Tibial nerve (tissue), 4 donors: ENCODE measurements at places on chromosomes 13 and 19.

DNA sequence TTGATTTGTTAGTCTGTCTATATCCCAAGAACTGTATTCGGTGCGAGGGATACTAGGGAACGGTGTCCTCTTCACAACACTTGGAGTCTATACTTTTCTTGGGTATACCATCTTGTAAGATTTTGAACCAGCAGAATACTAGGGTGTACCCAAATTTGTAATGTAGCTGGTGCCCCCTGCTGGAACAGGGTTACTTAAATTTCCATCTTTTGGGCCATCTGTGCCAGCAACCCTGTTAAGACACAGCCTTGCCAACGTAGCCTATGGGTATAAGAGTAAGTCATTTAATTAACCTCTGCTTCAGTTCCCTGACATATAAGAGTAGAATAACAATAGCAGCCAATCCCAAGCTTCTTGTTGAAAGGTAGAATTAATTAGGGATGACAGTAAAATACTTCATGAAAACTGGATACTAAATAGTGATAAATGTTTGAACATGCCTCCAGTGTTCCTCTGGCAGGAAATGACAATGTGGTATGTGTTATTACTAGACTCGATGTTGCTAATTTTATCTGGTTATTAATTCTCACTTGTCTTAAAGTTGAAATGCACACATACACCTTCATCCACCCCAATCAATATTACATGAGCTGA, 607.6 kb downstream of the FGF9 start:
- no peak overlapping the region for H3K27ac ChIP-seq
- no peaks in the 10 kb centered on the region for H3K27me3 ChIP-seq
- no peak overlapping the region for H3K4me3 ChIP-seq
- H3K4me1 ChIP-seq, result no peaks in the 10 kb centered on the region
- no peaks in the 10 kb centered on the region for H3K36me3 ChIP-seq

DNA sequence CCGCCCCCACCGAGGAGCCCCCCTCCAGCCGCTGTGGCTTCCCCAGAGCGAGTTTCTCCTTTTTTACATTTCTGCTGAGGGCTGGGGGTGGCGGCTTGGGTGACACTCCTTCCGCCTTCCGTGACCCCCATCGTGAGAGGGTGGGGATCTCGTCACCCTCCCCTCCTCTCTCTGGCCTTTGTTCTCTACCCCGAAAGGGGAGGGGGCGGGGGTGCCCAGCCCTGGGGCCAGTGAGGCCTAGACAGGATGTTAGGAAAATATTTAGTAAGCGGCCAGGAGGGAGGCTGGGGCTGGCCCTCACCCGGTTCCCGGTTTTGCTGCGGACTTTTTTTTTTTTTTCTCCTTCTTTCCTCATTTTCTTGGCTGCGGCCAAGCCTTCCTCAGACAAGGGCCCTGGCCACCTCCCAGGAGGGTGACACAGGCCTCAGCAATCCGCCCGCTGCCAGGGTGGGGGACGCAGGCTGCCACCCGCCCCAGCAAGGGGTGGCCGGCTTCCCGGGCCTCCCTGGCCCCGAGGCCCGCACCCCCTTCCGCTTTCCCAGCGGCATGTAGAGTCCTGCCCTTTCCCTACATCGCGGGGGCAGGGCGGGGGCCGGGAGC, 3.9 kb downstream of the MIDN start:
- H3K4me3 ChIP-seq, result peak overlapping the region; percentile 63
- H3K27me3 ChIP-seq, result no peaks in the 10 kb centered on the region
- peak; percentile 85 for DNase-seq

- no peaks in the 10 kb centered on the region for H3K36me3 ChIP-seq
- H3K4me1 ChIP-seq, result peaks cover 26% of the 10 kb centered on the region
- peaks cover 49% of the 10 kb centered on the region for H3K27me3 ChIP-seq
- no peak for DNase-seq
These were observed 1.4 kb downstream of the PLPP2 start for GRCh38 chr19:289651-290371.

DNA sequence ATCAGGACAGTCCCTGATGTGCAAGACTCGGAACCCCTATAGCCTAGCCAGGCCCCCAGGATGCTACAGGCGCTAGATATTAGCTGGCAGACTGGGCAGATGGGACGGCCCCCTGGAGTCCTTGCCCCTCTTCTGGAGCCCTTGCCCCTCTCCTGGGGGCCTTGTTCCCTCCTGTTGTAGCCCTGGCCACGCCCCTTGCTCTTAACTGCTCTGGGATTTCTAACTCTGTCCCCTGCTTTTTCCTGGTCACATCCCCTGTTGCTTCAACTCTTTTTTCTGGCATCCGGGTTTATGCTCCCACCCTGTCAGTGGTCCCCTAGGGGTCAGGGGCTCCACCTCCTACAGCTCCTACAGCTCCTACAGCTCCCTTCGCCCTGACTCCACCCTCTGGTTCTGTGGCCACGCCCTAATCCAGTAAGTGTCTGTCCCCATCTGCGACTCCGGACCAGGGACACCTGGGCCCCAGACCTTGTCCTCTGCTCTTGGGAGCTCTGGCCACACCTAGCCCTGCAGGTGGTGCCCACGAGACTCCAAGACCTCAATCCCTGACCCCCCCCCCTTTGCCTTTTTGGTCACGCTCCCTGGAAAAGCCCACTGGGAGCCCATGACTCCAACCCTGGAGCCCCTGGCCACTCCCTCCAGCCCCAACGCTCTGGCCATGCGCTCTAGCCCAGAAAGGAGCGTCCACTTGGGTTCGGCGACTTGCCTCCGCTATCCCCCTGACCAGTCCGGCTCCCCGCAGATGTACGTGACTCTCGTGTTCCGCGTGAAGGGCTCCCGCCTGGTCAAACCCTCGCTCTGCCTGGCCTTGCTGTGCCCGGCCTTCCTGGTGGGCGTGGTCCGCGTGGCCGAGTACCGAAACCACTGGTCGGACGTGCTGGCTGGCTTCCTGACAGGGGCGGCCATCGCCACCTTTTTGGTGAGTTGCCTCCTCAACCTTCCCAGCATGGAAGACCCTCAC, 6.8 kb downstream of the PLPPR2 start:
- H3K27me3 ChIP-seq, result no peaks in the 10 kb centered on the region
- H3K4me1 ChIP-seq, result no peaks in the 10 kb centered on the region
- no peak overlapping the region for H3K4me3 ChIP-seq
- no peak for DNase-seq
- H3K36me3 ChIP-seq, result peaks cover 86% of the 10 kb centered on the region

GRCh38 chr19:31725051-31725450, 375.8 kb upstream of the TSHZ3 start:
- H3K27ac ChIP-seq, result no peak overlapping the region
- DNase-seq, result no peak
- no peaks in the 10 kb centered on the region for H3K36me3 ChIP-seq
- no peaks in the 10 kb centered on the region for H3K4me1 ChIP-seq
- H3K27me3 ChIP-seq, result no peaks in the 10 kb centered on the region

DNA sequence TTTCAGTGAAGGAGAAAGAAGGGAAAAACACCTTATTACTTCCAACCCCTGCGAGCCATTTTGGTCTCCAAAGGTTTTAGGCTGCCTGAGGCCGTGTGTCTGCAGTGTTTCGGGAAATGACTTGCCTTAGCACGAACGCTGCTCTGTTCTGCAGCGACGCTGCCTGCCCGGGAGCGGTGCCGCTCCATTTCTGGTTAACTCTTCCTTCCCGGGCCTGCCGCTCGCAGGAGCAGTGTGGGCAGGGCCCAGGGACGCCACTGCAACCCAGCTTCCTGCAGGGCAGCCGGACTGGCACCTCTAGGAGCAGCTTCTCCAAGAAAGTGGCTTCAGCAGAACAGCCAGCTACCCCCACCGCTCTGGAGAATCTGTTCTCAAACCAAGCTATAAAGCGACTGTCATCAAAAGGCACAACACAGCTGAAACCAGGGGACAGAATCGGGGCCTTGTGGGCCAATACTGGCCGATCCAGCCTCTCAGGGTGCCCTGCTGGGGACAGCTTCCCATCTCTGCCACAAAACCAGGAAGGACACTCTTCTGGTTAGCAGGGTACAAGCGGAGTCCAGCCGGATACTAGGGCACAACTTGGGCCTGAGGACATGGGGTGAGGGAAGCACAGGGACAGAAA, 72.2 kb downstream of the KCTD15 start:
- DNase-seq, result no peak
- H3K4me1 ChIP-seq, result no peaks in the 10 kb centered on the region
- H3K27me3 ChIP-seq, result no peaks in the 10 kb centered on the region
- peak overlapping the region; percentile 2 for H3K4me3 ChIP-seq
- H3K27ac ChIP-seq, result peak overlapping the region; percentile 54

DNA sequence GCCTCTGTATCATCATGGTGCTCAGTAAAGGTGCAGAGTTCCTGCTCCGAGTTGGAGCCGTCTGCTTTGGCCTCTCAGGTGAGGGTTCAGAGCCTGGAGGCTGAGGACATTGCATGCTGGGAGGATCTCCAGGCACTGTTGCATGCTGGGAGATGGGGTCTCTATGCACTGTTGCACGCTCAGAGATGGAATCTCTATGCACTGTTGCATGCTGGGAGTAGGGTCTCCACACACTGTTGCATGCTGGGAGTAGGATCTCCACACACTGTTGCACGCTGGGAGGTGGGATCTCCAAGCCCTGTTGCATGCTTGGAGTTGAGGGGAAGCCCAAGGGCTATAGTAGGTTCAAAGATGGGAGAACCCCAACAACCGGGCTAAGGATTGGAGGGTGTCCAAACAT, 8.3 kb downstream of the CACNG6 start:
- H3K4me1 ChIP-seq, result no peaks in the 10 kb centered on the region
- no peak overlapping the region for H3K27ac ChIP-seq
- no peak for DNase-seq
- no peak overlapping the region for H3K4me3 ChIP-seq
- no peaks in the 10 kb centered on the region for H3K27me3 ChIP-seq

- H3K27me3 ChIP-seq, result no peaks in the 10 kb centered on the region
- H3K27ac ChIP-seq, result peak overlapping the region; percentile 61
- DNase-seq, result no peak
- H3K36me3 ChIP-seq, result peaks cover 4% of the 10 kb centered on the region
- peak overlapping the region; percentile 42 for H3K4me3 ChIP-seq
These were observed 3.8 kb upstream of the APC2 start for GRCh38 chr19:1445932-1446712.

GRCh38 chr19:28934631-28935030, 278.3 kb downstream of the UQCRFS1 start:
- no peaks in the 10 kb centered on the region for H3K27me3 ChIP-seq
- H3K4me1 ChIP-seq, result no peaks in the 10 kb centered on the region
- no peak overlapping the region for H3K4me3 ChIP-seq
- no peaks in the 10 kb centered on the region for H3K36me3 ChIP-seq
- no peak for DNase-seq

DNA sequence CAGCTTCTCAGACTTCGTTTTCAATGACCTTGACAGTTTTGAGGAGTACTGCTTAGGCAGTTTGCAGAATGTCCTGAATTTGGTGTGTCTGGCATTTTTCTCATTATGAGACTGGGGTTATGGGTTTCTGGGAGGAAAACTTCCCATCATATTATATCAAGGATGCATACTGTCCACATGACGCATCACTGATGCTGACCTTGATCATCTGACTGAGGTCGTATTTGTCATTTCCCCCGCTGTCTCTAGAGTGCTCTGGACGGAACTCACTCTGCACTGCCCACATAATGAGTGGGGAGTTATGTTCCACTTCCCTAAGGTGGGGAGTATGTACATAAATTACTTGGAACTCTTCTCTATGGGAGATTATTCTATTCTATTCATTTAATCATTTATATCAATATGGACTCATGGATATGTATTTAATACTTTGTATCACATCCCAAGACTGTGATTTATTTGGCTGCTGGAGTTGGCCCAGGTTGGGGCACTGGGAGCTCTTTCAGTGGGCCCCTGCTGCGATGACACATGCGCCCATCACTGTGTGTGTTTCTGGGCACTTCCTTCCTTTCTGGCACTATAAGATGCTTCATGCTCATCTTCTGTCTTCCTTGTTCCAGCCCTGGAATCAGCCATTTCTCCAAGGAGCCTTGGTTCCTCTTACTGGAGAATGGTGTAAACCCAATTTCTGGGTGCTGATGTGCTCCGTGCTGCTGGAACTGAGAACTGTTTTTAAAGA, 138.6 kb downstream of the MIPEP start:
- no peaks in the 10 kb centered on the region for H3K27me3 ChIP-seq

DNA sequence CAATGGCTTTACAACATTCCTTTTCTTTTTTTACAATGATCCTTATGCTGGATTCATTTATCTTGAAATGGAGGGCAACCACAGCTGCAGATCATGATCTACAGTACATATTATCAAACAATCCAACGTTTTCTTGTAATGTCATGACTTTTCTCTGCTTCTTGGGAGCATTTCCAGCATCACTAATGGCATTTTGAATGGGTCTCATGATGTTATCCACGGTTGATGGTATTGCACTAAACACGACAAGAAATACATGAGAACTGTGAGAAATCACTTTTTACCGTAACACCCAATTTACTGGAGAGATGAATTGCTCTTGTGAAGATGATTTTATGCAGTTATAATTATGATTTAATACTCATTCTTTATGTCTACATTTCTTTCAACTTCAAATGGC, 16.2 kb upstream of the ACOD1 start:
- DNase-seq, result no peak
- no peaks in the 10 kb centered on the region for H3K36me3 ChIP-seq
- H3K27me3 ChIP-seq, result no peaks in the 10 kb centered on the region
- no peak overlapping the region for H3K4me3 ChIP-seq
- no peaks in the 10 kb centered on the region for H3K4me1 ChIP-seq

DNA sequence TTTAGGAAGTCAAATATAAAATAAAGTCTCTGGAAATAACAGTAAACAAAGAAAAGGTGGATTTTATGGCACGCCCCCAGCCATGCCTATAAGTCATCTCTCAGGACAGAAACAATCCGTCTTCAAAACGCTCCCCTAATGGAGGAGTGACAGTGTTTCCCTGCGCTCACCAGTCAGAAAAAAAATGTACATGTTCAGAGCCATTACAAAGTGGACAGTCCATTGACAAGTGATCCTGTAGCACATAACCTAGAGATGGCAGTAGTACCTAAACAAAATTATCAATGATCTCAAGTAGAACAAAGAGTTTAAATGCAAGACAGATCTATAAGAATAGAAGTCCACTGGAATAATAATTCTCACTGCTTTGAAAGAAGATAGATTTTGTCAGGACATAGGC, 891.7 kb upstream of the MIR17HG start:
- H3K27me3 ChIP-seq, result no peaks in the 10 kb centered on the region
- H3K36me3 ChIP-seq, result no peaks in the 10 kb centered on the region
- H3K4me1 ChIP-seq, result no peaks in the 10 kb centered on the region
- H3K4me3 ChIP-seq, result no peak overlapping the region
- H3K27ac ChIP-seq, result no peak overlapping the region
- no peak for DNase-seq

DNA sequence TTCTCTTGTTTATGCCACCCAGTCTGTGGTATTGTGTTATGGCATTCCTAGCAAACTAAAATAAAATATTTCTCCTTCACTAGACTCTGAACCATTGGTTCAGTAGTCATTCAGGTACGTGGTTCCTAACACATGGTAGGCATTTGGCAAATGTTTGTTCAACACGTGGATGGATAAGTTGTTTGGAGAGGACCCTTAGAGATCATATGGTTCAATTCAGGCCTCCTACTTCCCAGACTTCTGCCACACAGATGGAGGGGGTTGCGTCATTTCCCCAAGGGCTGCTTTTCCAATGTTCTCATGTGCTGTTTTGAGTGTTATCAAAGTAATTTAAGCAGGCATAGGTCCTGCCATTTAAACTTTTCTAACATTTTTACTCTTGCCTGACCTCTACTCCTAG, 6.7 kb downstream of the CXCL17 start:
- peaks cover 11% of the 10 kb centered on the region for H3K4me1 ChIP-seq
- H3K27ac ChIP-seq, result no peak overlapping the region
- DNase-seq, result peak; percentile 59
- H3K36me3 ChIP-seq, result no peaks in the 10 kb centered on the region
